ENCODE measurements at places on chromosomes 1 and 21.

DNA sequence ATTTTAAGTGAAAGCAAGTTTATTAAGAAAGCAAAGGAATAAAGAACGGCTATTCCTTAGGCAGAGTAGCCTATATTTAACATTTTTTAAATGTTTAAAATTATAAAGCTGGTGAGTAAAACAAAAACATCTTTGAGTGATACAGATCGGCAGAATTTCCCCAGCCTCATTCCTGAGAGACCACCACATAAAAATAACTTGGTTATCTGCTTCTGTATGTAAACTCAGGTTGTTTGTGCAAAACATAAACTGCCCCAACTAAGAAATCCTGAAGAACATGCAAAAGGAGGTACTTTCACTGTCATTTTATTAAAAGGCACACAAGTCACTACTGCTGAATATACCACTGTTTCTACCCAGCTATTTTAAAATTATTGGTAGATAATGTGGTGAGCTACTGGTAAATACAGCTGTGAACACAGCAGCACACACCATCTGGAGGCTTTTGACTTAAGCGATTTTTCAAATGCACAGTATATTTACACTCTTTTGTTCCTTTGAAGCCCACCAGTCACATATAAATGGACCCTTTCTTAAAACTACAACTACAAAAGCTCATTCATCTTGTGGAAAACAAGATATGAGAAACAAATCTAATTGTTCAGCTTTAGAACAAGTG is 119.3 kb downstream of the RERE start:
- no peak for DNase-seq

- DNase-seq: no peak
These were observed 652.4 kb downstream of the PLPP3 start for GRCh38 chr1:55926906-55927471.

DNA sequence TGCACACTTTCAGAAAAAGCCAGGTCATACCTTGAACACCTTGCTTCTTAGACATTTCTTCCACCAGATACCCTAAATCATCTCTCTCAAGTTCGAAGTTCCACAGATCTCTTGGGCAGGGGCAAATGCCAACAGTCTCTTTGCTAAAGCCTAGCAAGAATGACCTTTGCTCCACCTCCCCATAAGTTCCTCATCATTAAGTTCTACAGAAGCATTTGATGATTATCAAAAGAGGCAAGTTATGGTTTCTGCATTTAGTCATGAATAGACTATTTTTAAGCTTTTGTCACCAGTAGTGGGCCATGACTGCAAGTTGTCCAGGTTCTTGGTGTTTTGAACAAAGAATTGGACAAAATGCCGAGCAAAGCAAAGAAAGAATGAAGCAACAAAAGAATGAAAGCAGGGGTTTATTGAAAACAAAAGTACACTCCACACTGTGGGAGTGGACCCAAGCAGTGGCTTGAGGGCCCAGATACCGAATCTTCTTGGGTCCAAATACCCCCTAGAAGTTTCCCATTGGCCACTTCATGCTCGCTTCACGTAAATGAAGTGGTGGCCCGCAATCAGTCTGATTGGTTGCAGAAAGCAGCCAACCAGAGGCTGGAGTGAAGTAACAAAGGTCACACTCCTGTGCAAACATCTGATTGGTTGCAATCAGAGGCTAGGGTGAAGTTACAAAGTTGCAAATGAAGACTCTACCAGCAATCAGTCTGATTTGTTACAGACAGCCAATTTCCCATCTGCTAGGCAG is 9.8 kb upstream of the EGLN1 start:
- no peak for DNase-seq

- no peak for DNase-seq
These were observed 415.0 kb downstream of the DPYD start for GRCh38 chr1:97505816-97506215.

DNA sequence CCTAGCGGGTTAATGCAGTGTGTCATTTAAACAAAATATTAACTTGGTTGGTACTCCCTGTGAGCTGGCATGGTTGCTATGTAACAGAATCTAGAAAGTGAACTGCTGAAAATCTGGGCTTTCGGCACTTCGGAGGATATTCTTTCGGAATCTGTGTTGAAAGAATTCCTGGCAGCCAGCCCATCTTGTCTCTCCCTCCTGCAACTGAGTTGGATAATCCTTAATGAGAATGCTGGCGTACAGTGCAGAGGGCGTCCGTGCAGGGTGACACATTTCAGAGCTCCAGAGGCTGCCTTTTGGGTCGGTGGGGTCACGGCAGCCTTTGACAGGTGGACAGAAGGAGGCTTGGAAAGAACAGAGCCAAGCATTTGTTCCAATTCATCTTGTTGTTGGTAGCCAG is 3.7 kb downstream of the KAZN start:
- DNase-seq: no peak

DNA sequence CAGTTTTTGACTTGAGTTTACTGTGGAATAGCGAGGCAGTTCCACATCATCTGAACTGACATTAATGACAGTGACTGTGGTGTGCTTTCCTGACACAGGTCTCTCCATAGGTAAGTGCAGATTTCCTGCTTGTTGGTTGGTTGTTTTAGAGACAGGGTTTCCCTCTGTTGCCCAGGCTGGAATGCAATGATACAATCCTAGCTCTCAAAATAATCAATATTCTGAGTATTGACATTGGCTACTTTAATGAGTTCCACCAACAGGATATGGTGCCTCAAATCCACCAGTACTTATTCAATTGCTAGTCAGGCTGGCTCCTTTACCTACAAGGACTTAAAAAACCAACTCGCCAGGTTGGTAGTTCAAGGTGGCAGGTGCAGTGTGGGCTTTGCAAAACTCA is 63.8 kb downstream of the CLSTN1 start:
- DNase-seq: no peak

- DNase-seq: no peak
These were observed 53.3 kb downstream of the TAS1R2 start for GRCh38 chr1:18805925-18806849.

DNA sequence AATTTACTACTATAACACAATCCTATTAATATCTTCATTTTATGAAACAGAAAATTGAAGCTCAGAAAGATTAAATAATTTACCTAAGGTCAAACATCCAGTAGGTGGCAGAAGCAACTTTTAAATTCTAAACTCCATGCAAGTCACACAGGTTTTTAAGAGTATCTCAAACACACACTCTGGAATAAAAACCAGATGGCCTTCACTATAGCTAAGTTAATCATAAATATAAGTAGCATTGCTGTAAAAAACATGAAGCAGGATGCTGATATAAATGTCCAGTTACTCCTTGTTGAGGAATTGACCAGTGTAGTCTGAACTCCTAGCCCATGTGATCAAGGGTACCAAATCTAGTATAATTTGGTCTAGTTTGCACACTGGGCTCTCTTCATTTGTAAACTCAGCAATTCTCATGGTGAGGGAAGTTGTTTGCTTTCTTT is 9.4 kb upstream of the FMO3 start:
- no peak for DNase-seq

DNA sequence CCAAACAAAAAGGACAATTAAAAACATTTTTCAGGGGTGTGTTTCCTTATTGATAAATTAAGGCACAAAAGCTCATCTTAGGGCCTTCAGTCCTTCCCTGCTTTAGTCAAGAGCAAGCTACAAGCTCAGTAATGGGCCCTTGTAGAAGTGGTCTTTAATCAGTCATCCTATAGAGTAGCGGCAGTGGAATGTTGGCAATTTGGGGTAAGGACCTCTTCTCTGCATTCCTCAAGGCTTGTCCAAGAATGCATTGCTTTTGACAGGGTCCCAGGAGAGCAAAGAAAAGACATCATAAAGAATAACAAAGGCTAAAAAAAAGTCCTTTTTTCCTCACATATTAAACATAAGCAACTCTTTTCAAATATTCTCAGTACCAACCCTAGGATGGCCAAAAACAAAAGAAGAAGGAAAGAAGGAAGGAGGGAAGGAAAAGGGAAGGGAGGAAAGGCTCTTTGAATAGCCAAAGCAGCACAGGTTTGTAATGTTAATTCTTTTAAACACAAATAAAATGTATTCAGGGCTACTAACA is 27.3 kb upstream of the CAMK1G start:
- DNase-seq: no peak

DNA sequence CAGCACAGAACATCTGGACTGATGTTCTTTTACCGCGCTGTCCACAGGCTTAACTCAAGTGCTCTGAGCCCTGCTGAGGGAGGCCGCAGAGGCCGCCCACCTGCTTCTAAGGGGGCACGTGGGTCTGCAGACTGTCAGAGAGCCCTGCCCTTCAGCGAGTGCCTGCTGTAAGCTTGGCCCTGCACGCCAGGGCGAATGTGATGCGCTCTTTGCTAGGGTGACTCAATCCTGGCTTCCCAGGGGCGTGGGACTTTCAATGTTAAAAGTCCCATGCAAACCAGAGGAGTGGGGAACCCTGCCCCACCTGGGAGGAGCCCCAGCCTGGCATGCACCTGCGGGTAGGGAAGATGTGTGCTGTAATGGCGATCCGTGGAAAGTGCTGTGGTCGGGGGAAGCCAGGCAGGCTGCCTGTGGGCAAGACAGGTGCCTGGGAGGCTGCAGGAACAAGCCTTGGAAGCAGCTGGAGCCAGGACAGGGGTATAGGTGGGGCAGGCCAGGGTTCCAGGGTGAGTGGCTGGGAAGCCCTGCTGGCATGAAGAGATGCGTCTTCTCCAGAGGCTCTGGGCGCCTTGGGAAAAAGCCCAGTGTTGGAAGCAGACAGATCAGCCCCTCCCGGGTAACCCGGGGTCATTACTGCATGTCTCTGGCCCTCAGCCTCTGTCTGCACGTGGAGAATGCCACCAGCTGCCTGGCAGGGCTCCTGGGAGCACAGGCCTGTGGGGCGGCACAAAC is 594 bp upstream of the PANK4 start:
- no peak for DNase-seq

- DNase-seq: no peak
These were observed 11.9 kb downstream of the F5 start for GRCh38 chr1:169574336-169574735.

DNA sequence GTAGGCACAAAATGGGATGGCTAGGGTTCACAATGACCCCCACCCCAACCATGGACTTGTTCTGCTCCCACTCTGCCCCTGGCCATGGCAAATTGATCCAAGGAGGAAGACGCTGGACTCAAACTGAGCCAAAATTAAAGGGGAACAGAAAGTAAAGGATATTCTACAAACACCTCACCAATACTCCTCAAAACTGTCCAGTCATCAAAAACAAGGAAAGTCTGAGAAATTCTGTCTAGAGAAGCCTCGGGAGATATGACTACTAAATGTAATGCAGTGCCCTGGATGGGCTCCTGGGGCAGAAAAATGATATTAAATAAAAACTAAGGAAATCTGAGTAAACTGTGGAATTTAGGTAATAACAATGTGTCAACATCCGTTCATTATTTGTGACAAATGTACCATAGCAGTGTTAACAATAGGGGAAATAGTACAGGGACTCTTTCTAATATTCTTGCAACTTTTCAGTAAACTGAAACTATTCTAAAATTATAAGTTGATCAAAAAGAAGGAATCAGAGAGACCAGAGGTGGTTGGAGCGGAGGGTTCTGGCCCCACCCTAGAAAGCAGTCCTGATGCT is 45.0 kb downstream of the MIS18A start:
- DNase-seq: no peak

GRCh38 chr1:212611000-212611948 is 2.7 kb downstream of the ATF3 start:
- no peak for DNase-seq
